Epithelial cell of proximal tubule (primary cell): ENCODE measurements at places on chromosomes 2 and 18. TPM values are rescaled to one million over a fixed set of nuclear protein-coding genes. Genes with fewer than 3 reads are reported as not detected.

Gene CDK15
- 2.3 and 6.4 TPM in 2 replicates for total RNA-seq

Gene NPPC
- total RNA-seq = not detected in 2 replicates

Gene RAX
- not detected in 2 replicates for total RNA-seq

DNA sequence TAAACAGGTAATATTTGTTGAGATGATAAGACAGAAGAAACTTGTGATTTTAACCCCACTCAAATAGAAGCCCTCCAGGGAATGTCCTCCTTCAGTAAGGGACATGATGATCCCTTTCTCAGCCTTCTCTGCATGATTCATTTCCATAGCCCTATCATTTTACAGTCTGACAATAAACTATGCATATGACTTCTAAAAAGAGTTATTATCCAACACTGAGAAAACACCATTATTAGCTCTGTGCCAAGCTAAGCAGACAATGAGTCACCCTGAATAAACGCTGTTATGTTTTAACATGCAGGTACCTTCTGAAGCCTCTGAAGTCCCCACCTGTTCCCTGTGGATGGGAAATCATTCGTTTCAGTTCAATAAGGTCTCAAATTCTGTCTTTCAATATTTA lies 54.7 kb downstream of the DTNB start:
- no peak for DNase-seq

DNA sequence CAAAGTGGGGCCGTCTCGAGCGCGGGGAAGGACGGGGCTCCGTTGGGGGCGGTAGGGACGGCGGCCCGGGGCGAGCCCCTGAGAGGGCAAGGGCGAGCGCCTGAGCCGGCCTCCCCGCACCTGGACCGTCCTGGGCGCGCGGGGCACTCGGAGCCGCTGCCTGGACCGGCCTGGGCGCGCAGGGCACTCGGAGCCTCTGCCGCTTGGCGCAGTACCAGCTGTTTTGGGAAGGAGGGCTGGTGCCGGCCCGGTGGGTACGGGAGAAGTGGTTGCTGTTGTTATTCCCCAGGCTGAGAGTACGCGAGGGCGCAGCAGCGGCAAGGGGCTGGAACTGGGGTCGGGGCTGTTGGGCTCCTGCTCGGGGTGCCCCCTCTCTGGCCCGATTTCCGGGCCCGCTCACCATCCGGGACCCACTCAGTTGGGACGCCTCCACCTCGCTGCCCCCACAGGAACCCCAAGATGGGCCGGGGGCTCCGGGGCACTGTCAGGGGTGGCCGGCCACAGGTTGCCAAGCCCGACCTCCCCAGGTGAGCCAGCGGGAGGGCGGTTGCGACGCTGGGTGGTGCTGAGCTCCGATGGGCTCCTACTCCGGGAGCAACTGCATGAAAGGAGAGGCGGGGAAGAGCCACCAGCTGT lies 579 bp downstream of the ARHGEF4 start:
- no peak for DNase-seq

DNA sequence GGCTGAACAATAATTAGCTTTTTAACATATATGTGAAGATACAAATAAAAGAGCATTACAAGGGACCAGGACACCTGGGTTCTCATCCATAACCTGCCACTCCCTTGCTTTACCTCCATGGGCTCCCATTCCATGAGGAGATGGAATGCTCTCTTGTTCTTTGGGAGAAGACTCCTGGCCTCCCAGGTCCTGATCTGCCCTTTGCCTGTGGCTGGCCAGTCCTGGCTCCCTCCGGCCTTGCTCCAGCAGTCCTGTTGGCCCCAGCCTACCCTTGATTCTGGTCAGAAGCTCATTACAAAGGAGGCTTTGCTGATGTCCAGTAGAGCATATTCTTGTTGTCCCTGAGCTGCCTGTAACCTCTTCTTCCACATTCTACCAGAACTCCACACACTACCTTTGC lies 60.3 kb downstream of the ADD2 start:
- DNase-seq = no peak

- no peak for DNase-seq
Observed at GRCh38 chr2:6846967-6847681, 18.6 kb downstream of the CMPK2 start.

- DNase-seq = no peak
Observed at GRCh38 chr2:232926431-232926939, 56.4 kb downstream of the SNORC start.

DNA sequence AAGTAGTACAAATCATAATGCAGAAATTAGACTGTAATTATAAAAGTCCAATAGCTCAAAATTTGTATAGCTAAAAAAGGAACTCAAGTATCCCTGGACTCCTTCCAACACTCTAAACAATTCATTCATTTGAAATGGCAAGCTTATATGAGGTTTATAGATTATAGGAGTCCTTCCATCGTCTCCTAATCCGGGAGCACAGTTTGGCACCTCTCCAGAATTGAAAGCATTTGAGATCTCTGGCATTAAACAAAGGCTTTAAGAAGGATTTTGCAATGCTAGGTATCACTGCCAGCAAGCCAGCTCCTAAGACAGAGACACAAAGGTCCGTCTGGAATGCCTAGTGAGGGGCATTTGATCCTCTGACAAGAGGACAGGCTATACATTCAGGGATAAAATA lies 90.9 kb downstream of the ACVR1 start:
- no peak for DNase-seq

DNA sequence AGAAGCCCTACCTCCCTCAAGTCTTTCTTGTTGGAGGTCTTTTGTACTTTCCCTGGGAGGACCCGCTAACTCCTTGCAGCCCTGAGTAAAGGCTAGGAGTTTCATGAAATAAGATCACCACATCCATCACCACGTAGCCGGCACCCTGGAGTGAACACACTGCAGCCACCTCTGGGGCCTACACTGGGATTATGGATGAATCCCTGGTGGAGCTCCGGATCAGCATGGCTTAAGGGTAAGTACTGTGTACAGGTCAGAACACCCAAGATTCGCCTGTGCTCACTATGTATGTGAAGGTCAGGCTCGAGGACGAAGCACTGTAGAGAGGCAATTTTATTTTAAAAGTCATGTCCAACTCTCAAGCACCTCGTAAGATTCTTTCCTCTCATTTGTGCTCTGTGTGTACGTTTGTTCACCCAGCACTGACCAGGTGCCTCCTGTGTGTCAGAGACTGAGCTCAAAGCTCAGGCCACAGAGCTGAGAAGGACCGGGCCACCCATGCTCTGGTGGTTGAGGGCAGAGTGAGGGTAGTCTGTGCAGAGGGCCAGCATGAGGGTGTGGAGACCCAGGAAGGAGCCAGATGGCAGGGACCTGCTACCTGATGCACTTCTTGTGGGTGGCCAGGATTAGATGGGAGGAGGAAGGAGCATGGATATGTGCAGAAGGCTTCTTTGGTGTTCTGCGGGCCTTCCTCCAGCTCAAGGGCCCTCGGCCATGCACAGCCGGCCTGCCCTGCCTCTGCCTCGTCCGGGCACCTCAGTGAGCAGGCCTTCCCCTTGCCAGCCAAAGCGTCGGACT lies 66.7 kb upstream of the TFCP2L1 start:
- DNase-seq = no peak

DNA sequence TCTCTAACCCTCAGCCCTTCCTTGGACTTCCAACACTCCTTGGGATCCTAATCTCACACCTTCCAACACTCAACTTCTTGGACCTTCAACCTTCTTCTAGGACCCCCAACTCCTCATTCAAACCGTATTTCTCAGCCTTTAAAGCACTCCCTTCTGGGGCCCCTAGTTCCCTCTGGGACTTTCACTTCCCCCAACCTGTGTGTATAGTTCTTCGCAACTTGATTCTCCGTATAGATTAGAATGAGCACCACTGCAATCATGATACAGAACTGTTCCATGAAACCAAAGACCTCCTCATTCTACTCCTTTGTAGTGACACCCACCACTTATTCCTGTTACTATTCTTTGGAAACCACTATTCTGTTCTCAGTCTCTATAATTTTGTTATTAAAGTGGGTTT lies 62.0 kb upstream of the NFU1 start:
- DNase-seq = no peak

- peak; percentile 20 for DNase-seq
Observed at GRCh38 chr2:8722986-8723385, 41.1 kb downstream of the ID2 start.

- no peak for DNase-seq
Observed at GRCh38 chr2:79789811-79790210, 277.0 kb downstream of the CTNNA2 start.

DNA sequence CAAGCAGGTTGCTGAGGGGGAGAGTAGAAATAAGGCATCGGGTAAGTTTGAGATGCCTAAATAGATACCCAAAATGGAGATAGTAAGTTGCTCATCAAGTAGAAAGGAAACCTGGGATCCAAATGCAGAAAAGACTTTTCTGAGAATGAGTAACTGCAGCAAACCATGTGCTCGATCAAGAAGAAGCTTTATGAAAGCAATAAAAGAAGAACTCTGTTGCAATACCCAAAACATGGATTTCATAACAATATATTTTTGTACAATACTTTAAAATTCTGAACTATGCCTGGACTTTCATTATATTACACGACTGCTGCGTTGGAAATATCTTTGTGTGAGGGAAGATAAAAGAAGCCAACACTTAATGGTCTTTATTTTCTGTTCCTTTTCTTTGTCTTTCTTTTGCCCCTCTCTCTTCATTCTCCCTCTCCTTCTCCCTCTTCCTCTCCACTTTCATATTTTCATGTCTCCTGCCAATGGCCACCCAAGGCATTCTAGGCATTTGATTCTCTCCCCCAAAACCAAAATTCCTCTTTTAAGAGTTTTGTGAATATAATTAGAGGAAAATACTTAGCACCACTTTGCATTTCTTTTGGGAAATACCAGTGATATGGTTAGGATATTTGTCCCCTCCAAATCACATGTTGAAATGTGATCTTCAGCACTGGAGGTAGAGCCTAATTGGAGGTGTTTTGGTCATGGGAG lies 257.6 kb downstream of the MREG start:
- no peak for DNase-seq

DNA sequence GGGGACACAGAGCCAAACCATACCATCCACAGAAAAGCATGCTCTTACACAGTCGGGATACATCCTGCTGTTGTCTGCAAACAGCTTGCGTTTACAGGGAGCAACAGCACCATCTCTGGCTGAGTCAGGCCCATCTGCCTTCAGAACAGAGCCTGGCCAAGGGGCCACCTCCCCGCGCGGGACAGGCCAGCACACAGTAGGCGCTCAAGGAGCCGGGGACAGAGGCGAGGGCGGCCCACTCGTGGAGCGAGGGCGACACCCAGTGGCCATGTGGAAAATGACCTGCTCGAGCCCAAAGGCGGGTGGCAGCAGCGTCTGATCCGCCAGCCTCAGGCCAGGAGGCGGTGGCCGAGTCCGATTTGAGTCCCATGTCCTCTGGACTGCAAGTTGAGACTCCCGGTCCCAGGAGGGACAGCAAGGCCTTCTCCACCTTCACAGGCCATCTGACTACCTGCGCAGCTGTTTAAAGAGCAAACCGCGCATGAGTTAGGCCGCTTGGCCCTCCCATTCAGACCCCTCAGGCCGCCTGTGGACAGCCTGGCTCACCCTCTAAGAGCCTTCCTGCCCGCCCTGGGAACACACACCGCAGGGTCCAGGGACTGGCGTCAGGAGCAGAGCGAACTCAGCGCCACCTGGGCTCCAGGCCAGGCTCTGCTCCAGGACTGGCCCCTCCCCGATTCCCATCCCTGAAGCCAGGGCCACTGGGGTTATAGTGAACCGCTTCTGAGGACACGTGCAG lies 38.3 kb downstream of the TTC32 start:
- no peak for DNase-seq

DNA sequence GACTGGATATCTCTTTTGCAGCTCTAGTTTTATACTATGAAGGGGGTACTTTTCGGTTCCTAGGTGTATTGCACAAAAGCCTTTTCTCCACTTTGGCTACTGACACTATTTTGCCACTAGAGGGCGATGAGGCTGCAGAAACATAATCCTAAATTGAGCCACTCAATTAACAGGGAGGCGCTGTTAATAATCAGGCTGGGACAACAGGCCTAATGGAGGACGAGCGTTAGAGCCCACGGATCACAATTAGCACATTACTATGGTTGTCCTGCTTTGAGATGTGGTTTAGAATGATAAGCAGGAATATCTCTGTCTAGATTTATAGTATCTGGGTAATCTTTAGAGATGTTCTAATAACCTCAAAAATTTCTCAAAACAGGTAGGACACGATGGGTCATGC lies 62.2 kb upstream of the PMAIP1 start:
- no peak for DNase-seq
